ENCODE measurements at places on chromosomes 5 and 9.

DNA sequence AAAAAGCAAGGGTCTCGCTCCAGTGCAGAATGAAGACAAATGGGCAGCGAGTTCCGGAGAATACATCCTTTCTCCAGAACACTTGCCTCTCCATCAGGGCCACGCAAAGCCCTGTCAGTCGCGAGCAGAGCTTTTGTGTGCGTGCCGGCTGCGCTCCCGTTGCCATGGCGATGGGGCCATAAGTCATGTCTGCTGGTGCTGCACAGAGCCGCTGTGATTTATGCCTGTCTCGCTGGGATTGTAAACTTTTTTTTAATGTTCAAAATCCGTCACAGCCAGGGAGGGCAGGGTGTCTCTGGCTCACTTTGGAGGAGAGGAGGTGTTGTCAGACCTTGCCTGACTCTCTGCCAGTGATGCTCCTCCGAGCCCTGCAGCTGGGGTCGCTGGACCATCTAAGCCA lies 272.7 kb downstream of the TRIM32 start:
- peak; percentile 10 for DNase-seq

GRCh38 chr5:128216860-128217531 lies 133.4 kb downstream of the SLC12A2 start:
- DNase-seq, result no peak

DNA sequence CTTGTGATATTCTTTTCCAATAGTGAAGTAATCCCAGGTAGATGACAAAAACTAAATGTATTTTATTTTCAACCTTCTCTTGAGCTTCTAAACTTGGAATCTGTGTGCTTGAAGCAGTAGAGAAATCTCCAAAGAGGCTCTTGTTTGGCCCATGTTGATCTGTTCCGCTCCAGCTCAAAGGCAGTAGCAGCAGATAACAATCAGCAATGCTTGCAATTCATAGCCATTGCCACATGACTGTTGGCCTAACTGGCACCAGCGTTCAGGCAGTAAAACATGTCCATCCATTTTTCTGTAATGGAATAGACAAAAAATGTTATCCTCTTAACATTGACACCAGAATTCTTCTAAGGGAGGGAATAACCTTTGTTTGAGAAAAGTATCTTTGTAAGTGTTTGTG lies 270.7 kb upstream of the MSX2 start:
- DNase-seq, result no peak

- no peak for DNase-seq
These were observed 118.0 kb upstream of the ICE1 start for GRCh38 chr5:5304361-5305020.

DNA sequence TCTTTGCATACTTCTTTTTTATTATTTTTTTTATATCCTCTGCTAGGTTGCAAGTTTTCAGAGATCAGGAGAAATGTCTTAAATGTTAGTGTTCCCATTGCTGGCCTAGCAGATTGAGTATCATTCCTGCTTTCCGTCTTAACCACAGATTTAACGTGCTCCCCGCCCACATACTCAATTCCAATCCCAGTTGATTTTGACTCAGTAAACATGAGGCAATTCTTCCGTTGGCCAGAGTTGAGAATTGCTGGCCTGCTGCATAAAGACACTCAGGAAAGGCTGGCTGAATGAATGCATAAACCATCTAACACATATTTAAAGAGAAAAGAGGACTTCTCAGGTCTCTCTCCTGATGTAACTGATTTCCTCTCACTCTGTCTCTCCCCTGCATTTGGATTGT lies 46.8 kb upstream of the PLPP6 start:
- no peak for DNase-seq

DNA sequence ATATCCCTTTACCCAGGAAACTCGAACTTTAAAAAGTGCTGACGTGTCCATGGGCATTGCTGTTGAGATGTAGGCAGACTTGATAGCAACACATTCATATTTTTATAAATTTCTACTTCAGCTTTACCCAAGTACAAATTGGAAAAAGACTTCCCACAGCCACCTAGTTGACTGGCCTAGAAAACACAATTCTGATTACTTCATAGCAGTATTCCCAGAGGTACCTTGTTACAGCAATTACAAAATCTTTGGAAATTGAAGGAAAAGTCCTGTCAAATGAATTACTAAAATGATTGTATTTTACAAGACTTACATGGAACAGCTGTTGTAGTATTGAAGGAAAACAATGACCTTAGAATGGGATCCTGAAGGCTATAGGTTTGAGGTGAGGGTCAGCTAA lies 130.7 kb upstream of the NREP start:
- DNase-seq, result no peak

GRCh38 chr9:77968506-77968905 lies 63.1 kb downstream of the GNAQ start:
- DNase-seq, result no peak

GRCh38 chr9:130780865-130781504 lies 54.1 kb upstream of the ABL1 start:
- no peak for DNase-seq

DNA sequence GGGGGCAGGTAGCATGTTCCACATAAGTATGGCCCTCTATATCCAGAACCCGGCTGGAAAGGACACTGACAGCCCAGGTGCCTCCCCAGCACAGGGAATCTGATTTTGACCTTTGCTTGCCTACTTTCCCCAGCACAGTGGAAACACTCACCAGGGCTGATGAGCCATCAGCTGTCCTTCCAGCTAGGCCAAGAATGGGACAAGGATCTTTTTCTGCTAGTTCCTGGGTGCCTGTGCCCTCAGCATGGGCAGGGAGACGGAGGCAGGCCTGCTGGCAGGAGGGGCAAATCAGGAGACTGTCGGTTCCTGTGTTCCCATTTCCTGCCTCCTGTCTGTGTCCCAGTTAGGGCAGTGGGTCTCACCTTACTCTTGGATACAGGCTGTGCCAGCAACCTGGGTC lies 1.1 kb downstream of the CYFIP2 start:
- no peak for DNase-seq

GRCh38 chr5:126339215-126339805 lies 83.9 kb upstream of the GRAMD2B start:
- DNase-seq, result peak; percentile 67

DNA sequence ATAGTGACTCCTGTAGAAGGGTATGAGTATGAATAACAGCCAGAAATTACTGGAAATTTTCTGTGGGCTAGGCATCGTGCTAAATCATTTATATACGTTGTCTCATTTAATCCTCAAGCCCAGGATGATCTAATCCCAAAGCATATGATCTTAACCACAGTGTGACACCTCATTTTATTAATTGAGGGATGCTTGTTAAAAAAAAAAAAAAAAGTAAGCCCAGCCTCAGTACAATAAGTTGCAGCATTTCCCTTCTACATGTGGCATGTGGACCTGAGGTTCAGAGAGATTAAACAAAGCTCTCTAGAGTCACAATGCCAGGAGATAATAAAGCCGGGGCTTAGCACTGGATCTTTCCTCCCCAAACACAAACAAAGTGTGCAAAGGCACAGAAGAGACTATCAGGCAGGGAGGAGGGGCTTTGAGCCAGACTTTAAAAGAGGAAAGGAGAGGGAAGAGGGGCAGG lies 49.5 kb downstream of the KLF4 start:
- DNase-seq, result no peak

DNA sequence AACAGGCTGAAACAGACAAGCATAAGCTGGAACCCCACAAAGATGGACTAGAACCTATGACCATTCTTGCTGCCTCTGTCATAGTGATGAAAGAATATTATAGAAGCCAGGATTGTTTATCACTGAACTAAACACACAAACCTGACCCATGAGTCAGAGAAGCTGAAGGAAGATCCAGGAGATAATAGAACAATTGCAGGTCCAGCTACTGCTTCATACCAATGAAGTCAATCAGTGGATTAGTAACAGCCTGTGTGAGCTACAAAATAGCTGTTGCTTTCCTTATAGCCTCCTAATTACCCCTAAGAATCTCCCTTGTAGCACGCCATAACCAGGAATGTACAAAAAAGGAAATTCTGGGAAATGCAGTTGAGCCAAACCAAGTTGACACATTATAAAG lies 459.9 kb upstream of the ZNF462 start:
- DNase-seq, result no peak

DNA sequence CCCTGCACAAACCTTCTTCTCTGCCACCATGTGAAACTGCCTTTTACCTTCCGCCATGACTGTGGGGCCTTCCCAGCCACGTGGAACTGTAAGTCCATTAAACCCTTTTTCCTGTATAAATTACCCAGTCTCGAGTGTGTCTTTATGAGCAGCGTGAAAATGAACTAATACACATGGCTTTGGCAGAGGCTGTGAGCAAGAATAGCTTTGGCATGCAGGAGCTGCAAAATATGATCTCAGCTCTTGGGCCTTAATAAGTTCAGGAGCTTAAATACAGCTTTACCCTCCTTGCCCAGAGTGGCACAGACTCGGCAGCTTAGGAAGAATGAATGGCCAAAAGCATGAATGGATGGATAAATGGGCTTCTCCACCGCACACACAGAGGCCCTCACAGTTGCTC lies 15.7 kb upstream of the SLC36A1 start:
- DNase-seq, result no peak

- DNase-seq, result no peak
These were observed 798 bp downstream of the MEGF9 start for GRCh38 chr9:120713257-120714087.

DNA sequence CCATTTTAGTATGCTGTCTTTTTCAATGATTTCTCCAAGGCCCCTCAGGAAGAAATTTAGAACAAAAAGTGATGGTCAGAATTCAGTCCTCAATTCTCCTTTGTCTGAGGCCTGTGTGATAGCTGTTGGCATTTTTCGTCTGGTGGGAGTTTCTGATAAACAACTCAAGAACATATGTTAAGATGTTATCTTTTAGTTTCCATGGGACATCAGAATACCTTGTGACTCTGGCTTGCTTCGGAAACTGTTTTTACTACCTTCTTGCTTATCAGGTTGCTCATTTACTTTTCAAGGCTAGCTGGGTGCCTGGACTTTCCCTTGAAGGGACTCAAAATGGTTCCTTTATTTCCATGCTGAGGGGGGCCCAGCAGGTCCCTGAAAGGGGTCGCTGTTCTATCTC lies 97.2 kb downstream of the INVS start:
- no peak for DNase-seq

DNA sequence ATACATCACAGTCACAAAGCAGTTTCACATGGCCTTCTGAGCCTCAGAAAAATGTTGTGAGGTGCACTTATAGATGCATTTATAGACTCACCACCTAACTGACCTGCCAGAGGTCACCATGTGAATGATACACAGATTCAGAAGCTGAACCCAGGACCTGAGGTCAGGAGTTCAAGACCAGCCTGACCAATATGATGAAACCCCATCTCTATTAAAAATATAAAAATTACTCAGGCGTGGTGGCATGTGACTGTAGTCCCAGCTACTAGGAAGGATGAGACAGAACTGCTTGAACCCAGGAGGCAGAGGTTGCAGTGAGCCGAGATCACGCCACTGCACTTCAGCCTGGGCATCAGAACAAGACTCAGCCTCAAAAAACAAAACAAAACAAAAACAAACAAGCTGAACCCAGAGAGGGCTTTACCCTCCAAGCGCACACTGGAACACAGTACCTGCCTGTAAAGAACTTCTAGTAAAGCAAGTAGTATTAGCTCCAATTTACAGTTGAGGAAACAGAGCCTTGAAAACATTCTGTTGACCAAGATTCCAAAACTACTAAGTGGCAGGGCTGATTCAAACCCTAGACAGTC lies 16.3 kb downstream of the ECPAS start:
- no peak for DNase-seq

- no peak for DNase-seq
These were observed 742.7 kb upstream of the ZNF608 start for GRCh38 chr5:125489146-125489545.

DNA sequence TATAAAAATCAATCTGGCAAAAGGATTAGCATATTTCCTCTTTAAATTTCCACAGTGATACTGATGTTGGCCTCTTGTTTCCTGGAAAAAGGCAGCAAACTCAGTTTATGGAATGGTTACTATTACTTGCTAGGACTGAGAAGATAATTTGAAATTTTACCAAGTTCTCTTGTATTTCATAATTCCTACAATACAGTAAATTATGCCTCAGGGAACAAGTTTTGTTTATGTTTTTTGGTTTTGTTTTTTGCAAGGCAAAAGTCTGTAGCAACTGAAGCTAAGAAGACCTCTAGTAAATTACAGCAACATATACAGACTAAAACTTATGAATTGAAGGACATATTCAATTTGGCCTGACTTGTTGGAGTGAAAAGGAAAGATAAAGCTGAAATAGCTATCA lies 30.2 kb upstream of the SLCO6A1 start:
- no peak for DNase-seq

DNA sequence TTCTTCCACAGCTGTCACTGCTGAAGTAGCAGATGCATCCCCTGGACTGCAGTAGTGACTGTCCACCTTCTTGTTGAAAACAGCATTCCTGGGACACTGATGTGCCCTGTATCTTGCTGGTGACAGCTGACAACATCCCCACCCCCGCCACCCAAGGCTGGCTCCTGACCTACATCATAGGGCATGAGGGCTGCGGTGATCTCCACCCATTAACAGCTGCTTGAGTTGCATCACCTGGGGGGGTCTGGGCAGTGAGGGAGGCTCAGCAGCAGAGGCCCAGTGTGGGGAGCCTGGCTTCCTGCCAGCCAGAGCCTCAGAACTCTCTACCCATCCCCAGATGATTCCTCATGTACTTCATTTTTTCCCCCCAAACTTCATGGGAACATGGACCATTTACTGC lies 4.1 kb downstream of the PRUNE2 start:
- no peak for DNase-seq

GRCh38 chr9:98175762-98176161 lies 16.7 kb downstream of the CORO2A start:
- no peak for DNase-seq

GRCh38 chr5:124705577-124705976 lies 40.9 kb downstream of the ZNF608 start:
- no peak for DNase-seq

GRCh38 chr5:42586625-42587024 lies 163.4 kb downstream of the GHR start:
- no peak for DNase-seq

DNA sequence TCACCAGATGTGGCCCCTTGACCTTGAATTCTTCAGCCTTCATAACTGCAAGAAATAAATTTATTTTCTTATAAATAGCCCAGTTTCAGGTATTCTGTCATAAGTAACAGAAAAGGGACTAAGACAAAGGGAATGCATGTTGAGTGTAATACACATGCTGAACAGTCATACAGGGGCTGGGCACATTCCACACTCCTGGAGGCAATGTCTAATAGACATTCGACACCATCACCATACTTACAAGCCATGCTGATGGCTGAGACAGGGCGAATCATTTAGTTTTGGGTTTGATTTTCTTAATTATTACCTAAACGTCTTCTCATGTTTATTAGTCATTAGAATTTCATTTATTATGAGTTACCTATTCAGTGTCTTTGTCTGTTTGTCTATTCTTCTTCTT lies 68.5 kb downstream of the TENT4A start:
- DNase-seq, result no peak

GRCh38 chr5:151076616-151077015 lies 4.2 kb downstream of the TNIP1 start:
- no peak for DNase-seq

DNA sequence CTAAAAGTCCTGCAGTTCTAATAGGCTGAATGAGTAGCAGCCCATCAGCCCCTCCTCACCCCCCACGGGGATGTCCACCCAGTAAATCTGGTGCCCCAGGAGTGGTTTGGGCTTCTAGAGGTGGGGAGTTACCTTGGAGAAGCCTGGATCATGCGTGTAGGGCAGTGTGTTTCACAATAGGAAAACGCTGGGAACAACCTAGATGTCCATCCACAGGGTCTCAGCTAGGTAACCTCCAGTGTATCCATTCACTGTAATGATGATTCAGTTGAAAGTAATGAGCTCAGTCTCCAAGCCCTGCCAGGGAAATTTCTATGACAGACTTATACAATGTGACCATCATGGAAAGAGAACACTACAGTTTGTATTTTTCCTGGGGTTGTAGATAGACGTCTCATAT lies 51.8 kb downstream of the NDST1 start:
- no peak for DNase-seq

All from activated CD4-positive, alpha-beta T cell treated with anti-CD3 and anti-CD28 coated beads, Interleukin-10, Interleukin-2, amounts not matched to agents 100 ng/mL and 50 ng/mL, durations not matched to agents 16 hours and 8 hours (primary cell).